ENCODE measurements at places on chromosomes 11 and 22.

- DNase-seq: no peak
These were observed 22.6 kb upstream of the CCDC134 start for GRCh38 chr22:41777749-41778425.

DNA sequence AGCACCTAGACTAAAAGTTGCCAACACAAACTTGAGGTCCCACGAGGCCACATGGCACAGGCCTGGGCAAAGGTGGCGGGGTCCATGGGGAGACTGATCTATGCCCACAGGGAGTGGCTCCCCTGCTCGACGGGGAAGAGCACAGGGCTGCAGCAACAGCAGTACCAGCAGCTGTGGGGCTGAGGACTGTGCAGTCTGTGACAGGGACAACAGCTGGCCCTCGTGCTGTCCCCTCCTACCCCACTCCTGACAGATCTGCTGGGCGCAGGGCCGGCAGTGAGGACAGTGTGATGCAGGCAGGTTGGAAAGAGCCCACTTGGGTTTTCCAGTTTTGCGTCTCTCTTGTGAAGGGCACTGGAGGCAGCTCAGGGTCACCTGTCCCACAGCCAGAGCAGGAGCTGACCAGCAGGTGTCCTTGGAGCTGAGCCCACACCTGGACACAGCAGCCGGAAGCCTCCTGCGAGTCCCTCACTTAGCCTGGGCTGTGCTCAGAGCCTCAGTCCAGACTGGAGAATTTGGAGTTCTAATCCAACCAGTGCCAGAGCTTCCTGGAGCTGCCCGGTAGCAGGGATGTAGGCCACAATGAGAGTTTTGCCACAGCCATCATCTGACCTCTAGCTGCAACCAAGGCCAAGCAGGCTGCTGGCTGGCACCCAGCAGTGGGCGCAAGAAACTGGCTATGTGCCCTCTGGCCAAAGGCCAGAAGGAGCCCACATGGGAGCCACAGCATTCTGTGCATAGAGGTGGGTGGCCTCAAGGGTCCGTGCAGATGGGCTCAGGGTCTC lies 3.6 kb upstream of the GAS2L1 start:
- DNase-seq: no peak

DNA sequence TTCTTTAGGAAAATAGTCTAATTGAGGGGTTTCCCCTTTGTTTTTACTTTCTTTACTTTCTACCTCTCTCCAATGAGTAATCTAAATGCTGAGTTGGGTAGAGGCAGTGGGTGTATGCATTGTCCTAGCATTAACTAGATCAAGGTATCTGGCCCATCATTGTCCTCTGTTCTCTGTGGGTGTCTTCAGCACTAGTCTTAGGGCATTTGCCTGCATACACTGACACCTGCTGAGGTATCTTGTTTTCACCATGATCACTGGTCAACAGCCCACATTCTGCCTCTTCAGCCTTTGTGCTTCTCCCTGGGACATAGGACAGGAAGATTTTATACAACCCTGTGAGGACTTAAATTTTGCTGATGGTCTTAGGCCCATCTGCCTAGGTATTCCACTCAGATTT lies 371.1 kb downstream of the RAB38 start:
- no peak for DNase-seq

GRCh38 chr22:30884211-30885000 lies 84.2 kb downstream of the MORC2 start:
- DNase-seq: no peak

DNA sequence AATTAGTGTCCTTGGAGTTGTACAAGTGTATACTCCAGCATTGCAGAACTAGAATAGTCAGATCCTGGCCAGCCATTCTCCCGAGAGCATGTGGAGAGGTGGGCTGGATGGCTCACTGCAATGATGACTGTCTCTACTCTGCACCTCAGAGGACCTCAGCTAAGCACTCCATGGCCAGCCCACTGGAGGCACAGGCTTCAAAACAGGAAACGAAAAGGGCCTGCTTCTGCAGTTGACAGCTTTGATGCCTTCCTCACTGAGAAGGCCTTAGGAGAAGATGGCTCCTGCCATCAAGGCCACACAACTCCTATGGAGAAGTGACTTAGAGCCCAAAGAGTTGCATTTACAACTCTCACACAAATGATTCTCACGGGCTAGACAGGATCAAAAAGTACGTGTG lies 9.1 kb downstream of the POLD4 start:
- no peak for DNase-seq

DNA sequence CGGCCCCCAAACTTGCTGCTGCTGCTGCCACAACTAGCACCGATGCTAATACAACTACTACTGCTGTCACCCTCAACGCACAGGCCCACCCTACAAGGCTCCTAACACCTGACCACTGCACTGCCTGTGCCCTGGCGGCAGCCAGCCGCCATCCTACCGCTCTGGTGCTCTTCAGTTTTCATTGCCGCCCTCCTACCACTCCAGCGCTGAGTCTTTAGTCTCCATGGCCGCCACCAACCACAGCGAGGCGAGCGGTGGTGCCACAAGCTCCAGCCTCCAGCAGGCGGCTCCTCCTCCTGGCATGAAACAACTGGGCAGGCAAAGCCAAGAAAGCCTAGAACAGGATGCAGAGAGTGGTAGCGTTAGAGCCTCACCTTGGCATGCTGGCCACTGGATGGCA lies 5.0 kb upstream of the RFPL3 start:
- no peak for DNase-seq

- DNase-seq: no peak
These were observed 23.1 kb downstream of the BDNF start for GRCh38 chr11:27677108-27677507.

GRCh38 chr11:101555366-101555765 lies 28.4 kb downstream of the TRPC6 start:
- DNase-seq: peak; percentile 49

- no peak for DNase-seq
These were observed 1.8 kb downstream of the TMEM86A start for GRCh38 chr11:18700375-18700774.

DNA sequence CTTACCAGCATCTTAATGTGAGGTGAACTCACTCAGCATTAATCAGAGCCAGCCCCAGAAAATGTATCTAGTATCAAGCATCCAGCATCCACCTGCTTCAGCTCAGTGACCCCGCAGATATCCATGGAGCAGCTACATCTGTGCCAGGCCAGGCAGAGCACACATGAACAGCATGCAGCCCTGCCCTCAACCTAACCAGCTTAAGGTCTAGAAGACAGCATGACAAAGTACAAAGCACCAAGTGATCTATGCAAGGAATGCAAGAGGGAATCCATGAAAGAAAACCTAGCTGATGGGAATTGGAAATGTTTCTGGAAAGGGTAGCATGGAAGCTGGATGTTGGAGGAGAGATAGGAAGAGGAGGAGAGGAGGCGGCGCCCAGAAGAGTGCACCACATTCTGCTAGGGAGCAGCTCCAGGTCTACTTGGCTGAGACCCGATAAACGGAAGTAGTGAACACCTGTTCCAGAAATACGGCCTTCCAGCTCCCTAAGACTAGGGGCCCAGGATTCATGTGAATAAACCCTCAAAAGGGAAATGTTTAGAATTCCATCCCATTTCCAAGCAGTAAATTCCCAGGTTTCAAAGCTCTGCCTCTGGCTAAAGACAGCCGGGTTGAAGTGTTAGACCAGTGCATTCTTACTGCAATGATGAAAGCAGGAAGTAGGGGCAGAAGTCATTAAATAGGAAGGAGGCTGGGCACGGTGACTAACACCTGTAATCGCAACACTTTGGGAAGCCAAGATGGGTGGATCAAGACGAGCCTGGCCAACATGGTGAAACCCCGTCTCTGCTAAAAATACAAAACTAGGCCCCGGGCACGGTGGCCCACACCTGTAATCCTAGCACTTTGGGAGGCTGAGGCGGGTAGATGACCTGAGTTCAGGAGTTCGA lies 23.5 kb upstream of the L3MBTL2 start:
- peak; percentile 57 for DNase-seq

DNA sequence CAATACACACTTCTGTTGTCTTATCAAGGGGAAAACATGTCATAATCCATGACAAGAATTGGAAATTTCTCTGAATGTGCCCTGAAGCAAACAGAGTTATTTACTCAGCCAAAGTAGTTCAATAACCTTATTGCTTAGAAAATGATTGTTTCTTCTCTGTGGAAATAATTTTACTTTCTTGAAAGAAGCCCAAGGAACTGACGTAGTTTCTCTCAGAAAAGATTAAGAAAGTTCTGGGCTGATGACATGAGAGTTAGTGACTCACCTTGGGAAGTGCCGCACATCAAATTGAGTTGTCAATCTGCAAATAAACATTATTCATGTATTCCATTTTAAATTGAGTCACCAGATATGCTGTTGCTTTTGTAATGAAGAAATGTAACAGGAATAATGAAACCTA lies 418.6 kb upstream of the LRRC4C start:
- peak; percentile 65 for DNase-seq

GRCh38 chr11:72251614-72252013 lies 7.6 kb upstream of the PHOX2A start:
- DNase-seq: no peak

- no peak for DNase-seq
These were observed 38.0 kb downstream of the ADAMTS15 start for GRCh38 chr11:130486391-130486836.

DNA sequence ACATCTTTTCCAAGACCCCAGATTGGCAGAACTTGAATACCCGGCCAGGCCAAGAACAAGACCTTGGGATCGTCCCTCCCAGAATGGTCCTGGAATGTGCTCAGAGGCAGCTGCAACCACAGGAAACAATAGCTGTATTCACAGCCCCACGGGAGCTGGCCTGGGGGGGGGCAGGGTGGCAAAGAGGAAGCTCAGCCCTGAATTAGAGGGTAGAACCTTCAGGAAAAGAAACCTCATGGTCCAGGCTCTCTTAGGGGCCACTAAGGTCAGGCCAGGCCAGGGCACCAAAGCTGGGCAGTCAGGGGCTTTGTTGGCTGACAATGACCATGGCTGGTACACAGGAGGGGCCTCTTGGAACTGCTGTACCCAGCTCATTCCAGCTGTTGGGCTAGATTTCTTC lies 17.3 kb downstream of the RPL27A start:
- peak; percentile 72 for DNase-seq

GRCh38 chr22:45341498-45341897 lies 31.8 kb downstream of the FAM118A start:
- no peak for DNase-seq

DNA sequence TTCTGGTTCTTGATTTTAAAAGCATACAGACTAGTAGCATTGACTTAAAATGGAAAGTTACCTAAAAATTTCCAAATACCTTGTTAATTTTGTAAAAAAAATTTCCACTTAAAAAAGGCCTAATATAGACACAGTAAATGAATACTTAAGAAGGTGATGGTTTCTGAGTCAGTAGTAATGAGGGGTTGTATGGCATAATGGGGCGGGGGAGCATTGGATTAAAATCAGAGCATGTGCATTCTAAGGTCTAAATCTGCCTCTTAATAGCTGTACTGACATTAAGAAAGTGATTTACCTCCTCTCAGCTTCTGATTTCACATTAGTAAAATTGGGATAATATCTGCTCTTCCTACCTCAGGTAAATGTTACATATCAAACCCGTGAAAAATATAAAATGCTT lies 446.5 kb downstream of the AASDHPPT start:
- DNase-seq: no peak

GRCh38 chr22:46107089-46107664 lies 43.1 kb upstream of the PPARA start:
- no peak for DNase-seq

DNA sequence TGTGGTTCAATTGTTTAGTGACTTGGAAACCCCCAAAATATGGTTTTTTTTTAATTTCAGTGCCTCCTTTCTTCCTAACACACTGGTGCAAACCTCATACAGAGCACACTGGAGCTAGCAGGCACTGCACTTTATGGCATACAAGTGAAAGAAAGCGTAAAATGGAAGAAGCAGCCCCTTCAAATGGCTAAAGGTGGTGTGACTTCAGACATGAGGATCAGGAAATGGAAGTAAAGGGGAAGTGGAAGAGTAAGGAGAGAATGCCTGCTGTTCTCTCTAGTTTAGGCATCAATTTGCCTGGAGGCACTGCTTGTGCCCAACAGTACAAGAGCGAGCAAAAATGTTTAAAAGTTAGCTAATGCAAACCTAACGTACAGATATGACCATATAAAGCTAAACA lies 5.7 kb downstream of the RSF1 start:
- no peak for DNase-seq

DNA sequence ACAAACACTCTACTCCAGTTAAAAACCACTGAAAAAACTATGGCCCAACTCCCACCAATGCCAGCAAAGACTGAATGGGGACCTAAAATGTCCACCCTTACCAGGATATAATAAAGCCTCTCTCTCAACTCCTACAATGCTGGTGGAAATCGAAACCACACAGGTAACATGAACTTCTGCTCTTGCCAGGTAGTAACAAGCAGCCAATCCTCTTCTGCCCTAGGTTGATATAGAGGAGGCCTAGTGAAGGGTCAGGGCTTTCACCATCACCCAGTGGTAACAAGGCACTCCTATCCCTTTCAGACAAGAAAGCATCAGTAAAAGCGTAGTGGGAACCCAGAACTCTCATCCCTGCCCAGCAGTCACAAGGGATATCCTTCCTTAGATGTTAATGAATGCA lies 22.6 kb downstream of the DCUN1D5 start:
- no peak for DNase-seq

DNA sequence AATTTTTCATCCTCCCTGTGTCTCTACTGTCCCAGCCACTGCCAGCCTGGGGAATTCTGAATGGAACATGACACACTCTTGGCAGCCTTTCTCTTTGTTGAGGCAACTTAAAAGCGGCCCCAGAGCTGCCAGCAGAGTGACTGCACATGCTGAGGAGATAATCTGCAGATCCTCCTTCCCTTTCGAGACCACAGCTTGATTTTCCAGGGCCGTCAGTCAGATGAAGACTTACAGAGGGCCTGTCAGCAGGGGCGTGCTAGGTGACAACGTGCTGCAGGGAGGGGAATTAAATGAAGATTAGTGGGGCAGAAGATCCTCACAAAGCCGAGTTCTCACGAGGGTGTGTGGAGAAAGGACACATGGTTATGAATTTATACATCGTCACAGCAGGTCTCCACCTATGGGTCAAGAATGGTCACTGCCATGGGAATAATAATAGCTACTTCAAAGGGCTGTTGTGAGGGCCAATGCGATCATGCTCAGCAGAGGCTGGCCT lies 193.5 kb upstream of the PITPNB start:
- peak; percentile 61 for DNase-seq

GRCh38 chr11:73402834-73403185 lies 26.6 kb downstream of the RELT start:
- peak; percentile 30 for DNase-seq

- no peak for DNase-seq
These were observed 466.5 kb downstream of the FAM181B start for GRCh38 chr11:82267186-82267585.

DNA sequence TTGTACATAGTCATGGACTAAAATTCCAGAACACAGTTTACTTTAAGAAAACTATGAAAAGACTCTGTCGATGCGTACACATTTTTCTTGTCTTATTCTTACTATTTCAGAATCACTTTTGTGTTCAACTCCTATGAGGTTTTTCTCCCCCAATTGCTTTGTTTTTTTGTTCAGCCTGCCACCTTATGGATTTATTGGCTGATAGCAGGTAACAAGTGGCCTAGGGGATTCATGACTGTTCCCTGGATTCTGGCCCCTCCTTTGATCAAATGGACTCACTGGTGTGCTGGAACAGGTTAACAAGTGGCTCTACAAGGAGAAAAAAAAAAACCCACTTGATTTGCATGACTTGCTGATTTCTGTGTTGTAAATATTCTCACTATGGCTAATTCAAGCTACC lies 10.6 kb downstream of the MMP20 start:
- peak; percentile 9 for DNase-seq

Data from fibroblast of skin of right biceps (primary cell).